ENCODE measurements at places on chromosomes 16 and 17.

DNA sequence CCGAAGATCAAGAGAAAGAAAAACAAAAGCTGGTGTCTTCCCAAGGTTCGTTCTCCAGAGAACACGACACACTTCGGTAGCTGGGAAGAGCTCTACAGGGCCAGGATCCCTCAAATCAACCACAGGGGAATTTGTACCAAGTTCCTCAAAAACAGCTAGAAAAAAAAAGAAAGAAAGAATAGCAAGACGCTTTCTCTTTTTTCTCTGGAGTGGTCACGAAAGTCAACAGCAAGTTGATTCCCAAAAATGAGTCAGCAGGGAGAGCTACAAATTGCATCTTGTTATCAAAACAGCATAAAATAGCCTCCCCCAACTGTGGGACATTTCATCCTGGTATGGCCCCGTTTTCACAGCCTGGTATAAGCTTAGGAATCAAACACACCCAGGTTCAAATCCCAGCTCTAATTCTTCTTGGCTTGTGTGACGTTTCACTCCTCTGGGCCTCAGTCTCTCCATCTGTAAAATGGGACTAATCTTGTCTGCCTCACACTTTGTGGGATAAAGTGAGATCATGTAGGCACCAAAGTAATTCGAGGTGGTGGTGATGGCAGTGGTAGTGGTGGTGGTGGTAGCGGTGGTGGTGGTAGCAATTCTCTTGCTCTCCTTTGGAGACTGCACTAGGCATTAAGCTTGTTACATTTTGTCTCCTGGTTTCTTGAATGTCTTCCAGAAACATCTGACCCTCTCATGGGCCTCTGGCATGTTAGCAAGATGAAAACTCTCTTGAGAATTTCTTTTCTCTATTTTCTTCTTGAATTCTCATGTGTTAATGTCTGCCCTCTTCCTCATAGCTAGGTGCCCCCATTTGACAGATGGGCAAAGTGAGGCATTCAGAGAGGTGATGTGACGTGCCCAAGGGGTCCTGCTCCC is 988 bp upstream of the IL21R start:
- no peak for DNase-seq

DNA sequence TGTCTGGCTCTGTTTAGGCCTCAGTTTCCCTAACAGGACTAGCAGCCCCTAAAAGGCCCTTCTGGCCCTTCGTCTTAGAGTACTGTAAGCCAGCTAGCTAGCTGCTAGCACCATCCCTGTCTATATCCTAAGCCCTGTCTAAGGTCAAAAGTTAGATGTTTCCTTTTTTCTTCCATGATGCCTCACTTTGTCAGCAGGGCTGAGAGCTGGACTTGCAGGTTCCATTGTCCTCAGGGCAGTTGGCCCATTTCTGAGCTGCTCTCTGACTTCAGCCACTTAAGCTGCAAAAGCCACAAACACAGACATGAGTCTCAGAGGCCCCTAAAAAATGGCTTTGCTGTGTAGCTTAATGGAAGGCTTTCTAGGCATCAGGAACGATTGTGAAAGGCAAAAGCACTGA is 187.7 kb downstream of the CBLN1 start:
- DNase-seq = no peak

DNA sequence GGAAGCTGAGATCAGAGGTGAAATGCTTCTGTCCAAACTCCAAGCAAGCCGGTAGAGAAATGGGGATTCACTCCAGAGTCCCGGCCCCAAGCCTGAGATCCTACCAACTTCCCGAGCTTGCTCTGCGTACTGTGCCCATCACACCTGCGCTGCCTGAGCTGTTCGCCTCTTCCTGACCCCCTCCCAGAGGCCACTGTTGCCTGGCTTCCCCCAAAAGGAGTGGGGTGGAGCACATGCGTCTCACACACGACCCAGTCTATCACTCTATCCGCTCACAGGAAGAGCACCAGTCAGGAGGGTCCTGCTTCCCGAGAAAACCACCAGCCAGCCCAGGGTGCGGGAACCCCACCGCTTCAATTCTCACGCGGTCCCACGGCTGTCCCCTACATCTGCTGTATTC is 13.5 kb upstream of the C16orf95 start:
- no peak for DNase-seq

DNA sequence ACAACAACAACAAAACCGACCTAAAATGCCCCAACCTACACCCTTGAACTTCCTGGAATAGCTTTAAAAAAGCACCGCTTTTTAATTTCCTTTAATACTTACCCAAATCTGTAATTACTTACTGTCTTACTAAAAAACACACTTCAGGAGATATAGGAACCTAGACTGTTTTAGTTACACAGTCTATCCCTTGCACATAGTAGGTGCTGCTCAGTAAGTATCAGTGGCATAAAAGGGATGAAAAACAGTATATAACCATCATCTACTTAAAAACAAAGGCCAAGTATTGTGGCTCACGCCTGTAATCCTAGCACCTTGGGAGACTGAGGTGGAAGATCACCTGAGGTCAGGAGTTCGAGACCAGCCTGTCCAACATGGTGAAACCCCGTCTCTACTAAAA is 6.1 kb downstream of the SUMO2 start:
- DNase-seq = no peak

- DNase-seq = no peak
Observed at GRCh38 chr17:72631949-72632684, 460.4 kb downstream of the SLC39A11 start.

DNA sequence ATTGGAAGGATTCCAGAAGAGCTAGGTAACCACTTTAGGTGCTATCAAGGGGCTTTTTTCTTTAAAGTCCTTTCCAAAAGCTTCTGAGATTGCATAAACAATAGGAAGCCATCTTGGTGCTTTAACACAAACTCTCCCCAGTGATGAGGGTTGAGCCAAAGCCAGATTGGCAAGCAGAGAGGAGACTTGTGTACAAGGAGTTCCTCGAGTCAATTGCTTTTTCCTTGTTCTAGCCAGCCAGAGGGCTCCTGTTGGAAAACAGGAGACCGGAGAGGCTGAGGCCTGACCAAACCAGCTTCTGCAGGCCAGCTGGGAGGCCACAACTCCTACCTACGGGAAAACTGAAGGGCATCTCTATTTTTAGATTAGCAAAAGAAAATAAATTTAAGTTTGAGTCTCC is 46.5 kb downstream of the MAPT start:
- DNase-seq = no peak

- no peak for DNase-seq
Observed at GRCh38 chr17:56096026-56096810, 57.1 kb upstream of the ANKFN1 start.

DNA sequence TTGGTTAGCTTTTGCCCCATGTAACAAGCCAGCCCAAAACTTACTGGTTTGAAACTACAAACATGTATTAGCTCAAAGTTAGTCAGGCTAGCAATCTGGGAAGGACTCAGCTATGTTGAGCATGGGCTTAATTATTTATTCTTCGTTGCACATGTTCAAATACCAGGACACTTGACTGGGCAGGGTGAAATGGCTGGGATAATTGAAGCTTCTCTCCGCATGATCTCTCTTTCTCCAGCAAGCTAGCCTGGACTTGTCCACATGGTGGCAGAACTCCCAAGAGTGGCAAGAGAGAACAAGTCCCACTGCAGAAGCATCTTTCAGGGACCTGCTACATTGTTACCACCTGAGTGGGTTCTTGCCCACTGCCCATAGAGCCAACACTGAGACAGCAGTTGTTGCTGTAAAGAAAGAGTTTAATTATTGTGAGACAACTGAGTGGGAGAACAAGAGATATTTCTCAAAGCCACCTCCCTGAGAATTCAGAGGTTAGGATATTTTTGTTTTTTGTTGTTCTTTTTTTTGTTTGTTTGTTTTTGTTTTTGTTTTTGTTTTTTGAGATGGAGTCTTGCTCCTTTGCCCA is 16.8 kb upstream of the ATF7IP2 start:
- DNase-seq = no peak

DNA sequence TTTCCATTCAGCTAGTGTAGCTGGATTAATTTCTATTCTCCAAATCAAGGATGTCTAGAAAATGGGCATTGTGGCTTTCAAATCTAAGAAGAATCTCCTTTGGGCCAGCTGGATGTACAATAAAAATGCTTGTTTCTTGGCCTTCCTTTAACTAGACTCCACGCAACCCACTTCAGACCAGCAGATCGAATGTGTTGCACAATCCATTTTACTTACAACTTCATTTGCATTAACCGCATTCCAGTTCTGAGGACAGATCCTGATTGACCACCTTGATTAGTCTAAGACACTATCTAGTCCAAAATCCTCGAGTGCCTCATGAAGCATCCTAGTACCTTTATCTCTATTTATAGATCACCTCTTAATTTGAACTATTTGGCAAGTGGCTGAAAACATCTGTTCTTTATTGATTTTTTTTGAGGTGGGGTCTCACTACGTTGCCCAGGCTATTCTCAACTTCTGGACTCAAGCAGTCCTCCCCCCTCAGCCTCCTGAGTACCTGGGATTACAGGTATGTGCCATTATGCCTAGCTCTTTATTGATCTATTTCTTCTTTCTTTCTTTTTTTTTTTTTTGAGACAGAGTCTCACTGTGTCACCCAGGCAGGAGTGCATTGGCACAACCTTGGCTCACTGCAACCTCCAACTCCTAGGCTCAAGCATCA is 20.3 kb upstream of the HAS3 start:
- DNase-seq = no peak

- no peak for DNase-seq
Observed at GRCh38 chr16:21028728-21029127, 121.9 kb downstream of the DNAH3 start.

Data from germinal center (tissue), 1 donor.